ENCODE measurements at places on chromosomes 1 and 21.

- no peak for DNase-seq
Observed at GRCh38 chr1:229437443-229437842, 3.5 kb upstream of the ACTA1 start.

DNA sequence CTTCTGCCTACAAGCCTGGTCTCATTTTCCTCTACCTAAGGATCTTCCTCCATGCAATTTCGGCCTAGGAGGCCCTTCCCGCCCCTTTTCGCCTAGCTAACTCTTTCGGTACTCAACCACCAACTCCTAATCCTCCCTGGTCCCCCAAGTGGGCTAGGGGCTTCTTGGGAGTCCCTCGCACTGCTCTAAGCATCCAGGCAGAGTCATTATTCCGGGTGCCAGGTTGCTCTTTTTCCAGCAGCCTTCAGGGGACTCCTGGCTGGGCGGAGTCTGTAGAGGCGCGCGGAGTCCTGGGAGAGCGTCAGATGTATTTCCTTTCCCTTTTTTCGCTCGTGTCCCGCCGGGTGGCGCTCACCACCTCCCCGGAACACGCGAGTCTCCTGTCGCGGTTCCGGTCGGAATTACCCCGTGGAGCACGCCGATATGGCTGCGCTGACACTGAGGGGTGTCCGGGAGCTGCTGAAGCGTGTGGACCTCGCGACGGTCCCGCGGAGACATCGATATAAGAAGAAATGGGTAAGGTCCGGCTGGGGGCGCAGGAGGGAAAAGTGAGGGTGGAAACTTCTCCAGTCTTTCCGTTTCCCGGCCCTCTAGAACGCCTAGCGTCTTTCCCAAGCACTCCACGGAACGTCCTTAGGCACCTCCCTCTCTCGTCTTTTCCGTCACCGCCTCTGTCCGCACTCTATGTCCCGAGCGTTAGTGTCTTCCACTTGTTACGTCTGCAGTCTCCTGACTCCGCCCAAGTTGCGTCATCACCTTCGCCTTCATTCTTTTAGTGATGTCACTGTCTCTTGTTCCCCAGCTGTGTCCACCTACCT lies at the start of gene NSUN4:
TSS of gene NSUN4 (plus strand) at position 404 of the 818 bp plus-strand sequence. CDS start at position 424, 20 bp downstream.
- DNase-seq = peak; percentile 70

DNA sequence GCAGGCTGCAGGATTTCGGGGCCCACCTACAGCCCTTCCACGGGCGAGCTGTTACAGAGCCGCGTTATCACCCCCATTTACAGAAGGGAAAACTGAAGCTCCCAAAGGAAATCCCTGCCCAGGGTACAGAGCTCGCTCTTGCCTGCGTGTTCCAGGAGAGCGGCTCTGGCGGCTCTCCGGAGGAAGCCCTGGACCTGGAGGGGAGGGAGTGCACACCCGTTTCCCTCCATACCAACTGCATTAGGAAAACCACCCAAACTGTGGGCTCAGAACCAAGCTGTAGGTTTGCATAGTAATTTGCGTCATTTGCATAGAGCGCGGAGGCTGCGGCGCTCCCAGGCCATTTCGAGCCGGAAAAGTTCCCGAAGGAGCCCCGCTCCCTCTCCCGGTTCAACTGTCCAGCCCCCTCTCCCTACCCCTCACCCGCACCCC lies 24.7 kb upstream of the ADGRB2 start:
- DNase-seq = no peak

DNA sequence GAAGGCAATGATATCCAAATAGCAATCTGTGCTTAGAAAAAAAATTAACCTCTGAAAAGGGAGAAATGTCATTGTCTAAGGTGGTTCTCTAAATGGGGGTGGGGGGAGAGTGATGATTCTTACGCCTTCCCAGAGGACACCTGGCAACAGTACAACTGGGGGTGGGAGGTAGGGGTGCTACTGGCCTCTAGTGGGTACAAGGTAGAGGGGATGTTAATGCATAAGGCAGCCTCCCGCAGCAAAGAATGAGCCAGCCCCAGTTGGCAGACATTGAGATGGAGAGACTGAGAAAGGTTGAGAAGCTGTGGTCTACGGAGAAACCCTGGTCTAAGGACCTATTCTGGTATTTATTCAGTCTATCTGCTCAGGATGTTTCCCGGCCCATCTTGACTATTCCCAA lies 472.2 kb upstream of the RUNX1 start:
- DNase-seq = no peak

DNA sequence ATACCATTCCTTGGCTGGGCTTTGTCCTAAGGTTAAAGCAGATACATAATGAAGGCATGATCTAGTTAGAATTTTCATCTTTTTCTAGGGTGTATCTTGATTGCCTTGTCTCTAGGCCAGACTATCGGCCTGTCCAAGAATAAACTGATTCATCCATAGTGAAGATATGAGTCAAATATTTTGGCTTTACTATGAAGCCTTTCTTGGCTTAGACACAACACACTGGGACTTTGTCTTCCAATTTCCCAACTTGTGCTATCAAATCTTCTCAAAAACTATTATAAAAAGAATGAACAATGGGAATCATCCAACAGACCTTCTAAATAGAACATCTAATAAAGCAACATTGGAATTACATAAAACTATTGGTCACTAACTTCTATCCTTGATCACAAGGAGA lies 64.8 kb downstream of the WARS2 start:
- no peak for DNase-seq

DNA sequence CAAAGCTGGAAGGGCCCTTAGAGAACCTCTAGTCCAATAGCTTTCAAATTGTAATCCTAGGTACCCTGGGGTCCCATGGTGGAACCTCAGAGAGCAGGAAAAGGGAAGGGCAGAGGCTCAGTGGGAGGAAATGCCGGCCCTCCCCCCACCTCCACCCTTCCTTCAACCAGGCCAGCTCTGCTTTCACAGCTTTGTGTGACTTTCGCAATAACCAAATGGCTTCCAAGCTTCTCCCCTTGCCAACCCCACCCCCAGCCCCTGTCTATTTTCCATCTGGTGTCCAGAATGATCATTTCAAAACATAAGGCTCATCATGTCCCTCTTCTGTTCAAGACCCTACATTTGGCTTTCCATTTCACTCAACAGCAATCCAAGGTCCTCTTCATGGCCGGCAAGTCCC lies 74.4 kb downstream of the CD58 start:
- DNase-seq = no peak

- no peak for DNase-seq
Observed at GRCh38 chr1:184604152-184604900, 150.3 kb downstream of the EDEM3 start.

DNA sequence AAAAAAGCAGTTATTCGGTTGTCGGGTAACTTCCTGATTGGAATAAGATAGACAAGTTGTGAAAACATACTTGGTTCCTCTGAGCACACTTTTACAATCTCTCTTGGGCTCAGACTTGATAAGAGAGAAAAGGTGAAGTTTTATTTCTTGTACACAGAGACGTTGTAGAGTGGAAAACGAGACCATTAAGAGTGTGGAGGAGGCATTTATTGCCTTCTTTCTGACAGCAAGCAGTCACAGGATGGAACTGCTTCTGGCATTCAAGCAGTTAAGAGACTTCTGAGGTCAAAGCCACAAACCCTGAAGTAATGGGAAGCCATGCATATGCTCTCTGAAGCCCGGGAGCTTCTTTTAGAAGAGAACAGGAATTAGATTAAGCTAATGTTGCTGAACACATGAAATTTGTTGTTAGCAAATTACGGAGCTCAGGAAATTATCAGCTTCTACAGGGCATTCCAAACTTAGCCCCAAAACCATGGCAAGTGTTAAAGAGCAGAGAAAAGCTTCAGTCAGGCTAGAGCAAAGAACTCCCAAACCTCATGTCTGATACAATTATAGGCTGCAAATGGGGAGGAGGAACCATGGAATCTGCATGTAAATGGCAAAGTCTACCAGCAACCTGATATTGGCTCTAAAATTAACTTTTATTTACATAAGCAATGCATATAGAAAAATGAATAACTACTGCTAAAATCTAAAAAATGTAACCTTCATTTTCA lies 26.0 kb downstream of the S1PR1 start:
- DNase-seq = no peak

- no peak for DNase-seq
Observed at GRCh38 chr1:227884370-227885134, 63.2 kb downstream of the WNT9A start.

GRCh38 chr1:23563003-23563402 lies 3.7 kb upstream of the ID3 start:
- DNase-seq = no peak

- no peak for DNase-seq
Observed at GRCh38 chr1:94743862-94744261, 76.3 kb upstream of the SLC44A3 start.

GRCh38 chr1:245272676-245273075 lies 117.9 kb downstream of the KIF26B start:
- DNase-seq = no peak

DNA sequence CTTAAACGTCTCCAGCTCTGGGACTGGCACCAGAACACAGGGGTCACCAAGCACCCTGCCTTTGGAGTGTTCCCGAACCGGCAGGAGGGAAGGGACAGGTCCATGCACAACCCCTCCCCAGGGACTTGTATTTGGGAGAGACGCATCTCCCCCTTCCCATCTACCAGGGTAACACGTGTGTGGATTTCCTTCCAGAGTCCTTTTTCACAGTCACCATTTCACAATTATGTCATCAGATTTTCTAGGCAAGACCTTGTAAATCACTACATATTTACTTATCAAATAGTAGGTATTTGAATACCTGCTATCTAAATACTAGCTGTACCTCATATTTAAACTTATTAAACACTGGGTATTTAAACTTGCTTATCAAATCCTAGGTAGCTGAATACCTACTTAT lies 57.4 kb upstream of the AJAP1 start:
- no peak for DNase-seq

DNA sequence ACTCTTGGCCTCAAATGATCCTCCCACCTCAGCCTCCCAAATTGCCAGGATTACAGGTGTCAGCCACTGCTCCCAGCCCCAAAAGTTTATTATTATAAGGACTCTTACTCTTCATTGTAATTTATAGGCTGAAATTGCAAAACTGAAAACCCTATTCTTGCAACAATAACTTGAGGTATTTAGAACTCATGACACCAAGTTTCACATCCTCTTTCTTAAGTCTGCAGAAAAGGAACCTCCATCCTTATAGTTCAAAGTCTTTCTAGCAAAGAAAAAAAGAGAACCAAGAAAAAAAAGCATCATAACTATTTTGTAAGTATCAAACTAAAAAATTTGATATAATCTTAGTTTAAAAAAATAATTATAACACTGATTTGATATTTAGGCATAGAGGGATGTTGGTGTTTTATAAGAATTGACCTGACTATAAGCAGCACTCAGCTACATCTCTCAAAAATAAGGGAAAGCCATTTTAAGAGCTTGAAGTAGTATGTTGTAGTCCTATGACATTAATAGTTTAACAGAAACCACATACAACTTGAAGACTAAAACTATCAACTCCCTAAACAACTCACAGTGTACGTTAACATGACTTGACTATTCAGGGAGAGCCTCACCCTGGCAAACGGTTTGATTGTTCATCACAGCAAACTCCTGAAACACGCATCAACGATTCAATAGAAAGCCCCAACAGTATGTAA lies 122.4 kb downstream of the AKT3 start:
- no peak for DNase-seq

GRCh38 chr1:38568061-38568857 lies 291.3 kb downstream of the RRAGC start:
- DNase-seq = no peak

GRCh38 chr21:41061701-41062100 lies 106.3 kb upstream of the BACE2 start:
- DNase-seq = no peak

GRCh38 chr1:46363121-46363520 lies 22.5 kb downstream of the NSUN4 start:
- DNase-seq = no peak

- DNase-seq = no peak
Observed at GRCh38 chr1:154822233-154822632, 47.8 kb downstream of the KCNN3 start.

DNA sequence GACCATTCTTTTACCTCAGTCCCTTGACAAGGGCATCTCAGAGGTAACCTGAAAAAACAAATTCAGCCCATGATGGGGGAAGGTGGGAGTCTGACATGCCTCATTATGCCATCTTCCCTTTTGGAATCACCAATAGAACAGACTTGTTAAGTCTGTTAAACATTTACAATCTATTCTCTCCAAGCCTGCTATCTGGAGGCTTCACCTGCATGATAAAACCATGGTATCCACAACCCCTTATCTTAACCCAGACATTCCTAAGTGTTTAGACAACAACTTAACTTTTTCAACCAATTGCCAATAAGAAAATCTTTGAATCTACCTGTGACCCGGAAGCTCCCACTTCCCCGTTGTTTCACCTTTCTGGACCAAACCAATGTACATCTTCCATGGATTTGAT lies 233.0 kb upstream of the CACYBP start:
- no peak for DNase-seq

GRCh38 chr1:147336291-147336690 lies 93.8 kb downstream of the CHD1L start:
- DNase-seq = no peak

DNA sequence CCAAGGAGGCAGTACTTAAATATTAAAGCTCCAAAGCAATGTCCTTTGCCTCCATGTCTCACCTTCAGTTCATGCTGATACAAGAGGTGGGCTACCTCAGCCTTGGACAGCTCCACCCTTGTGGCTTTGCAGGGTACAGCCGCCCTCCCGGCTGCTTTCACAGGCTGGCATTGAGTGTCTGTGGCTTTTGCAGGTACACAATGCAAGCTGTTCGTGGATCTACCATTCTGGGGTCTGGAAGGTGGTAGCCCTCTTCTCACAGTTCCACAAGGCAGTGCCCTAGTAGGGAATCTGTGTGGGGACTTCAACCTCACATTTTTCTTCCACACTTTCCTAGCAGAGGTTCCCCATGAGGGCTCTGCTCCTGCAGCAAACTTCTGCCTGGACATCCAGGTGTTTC lies 324.8 kb downstream of the COL11A1 start:
- no peak for DNase-seq

DNA sequence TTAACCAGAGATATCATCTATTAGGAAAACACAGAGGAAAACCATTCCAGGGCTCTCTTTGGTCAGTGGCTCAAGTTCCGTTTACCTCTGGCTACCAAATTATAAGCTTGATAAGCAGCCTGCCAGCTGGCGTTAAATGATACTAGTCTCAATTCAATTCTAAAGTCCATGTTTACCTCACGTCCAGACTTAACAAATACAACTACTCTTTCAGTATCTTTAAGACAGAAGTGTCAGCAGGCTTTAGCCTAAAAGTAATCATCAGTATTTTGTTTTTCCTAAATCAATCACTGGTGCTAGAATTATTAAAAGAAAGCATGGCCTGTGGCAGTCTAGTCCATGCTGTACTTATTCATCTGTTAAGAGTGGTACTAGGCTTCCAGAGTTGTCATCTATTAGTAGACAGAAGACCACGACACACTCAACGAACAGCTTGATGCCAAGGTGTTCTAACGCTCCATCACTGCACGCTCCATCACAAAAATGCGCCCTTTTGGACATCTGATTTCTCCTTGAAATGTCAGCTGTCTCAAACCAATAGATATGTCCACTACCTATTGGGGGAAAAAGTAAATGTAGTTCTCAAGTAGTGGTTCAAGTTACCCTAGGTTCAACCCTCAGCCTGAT lies 1.5 kb downstream of the IVNS1ABP start:
- DNase-seq = no peak

DNA sequence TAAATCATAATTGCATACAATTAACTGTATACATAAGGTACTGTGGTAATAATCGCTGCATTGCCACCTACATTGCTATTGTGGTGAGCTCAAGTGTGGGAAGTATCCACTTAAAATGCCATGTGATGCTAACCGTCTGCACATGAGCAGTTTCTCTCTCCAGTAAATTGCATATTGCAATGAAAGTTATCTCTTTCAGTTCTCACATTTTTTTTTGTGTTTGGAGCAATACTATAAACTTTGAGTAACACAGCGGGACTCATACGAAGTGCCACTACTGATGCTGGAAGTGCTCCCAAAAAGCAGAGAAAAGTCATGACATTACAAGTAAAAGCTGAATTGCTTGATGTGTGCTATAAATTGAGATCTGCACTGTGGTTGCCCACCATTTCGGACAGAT lies 38.5 kb downstream of the DISC1 start:
- no peak for DNase-seq

Measured in stimulated activated CD8-positive, alpha-beta memory T cell treated with anti-CD3 and anti-CD28 coated beads, Interleukin-12 subunit alpha, Interleukin-12 subunit beta, amount 100 ng/mL, for 1 hour (primary cell).